GM13976 (cell line): ENCODE measurements at places on chromosomes 16 and 17.

DNA sequence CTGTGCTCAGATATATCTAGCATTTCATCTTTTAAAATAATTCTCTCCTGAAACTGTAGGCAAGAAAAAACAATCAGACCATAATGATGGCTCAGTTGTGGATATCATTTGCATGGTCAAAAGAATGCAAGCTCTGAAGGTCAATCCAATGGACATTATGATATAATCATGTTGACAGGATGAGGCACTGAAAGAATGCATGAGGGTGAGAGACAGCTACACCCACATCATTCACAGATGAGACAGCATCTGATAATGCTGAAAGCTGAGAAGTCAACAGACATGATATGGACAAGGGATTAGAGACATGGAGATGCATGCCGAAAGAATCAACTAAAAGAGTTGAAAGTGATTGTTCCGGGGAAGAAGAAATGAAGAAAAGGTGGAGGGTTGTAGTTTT lies 346.4 kb upstream of the CDH5 start:
- no peak for DNase-seq

DNA sequence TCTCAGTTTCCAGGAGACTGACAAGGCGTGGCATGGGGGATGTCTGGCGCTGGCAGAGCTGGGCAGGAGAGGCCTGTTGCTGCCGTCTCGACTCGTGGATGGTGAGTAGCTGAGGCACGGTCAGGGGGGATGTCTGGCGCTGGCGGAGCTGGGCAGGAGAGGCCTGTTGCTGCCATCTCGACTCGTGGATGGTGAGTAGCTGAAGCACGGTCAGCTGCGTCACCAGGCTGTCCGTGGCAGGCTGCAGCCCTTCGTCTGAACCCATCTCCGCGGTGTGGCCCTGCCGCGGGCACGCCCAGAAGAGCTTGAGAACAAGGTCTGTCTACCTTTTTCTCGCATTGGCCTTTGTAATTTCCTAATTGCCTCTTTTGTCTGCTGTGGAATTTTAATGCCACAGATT lies 25.0 kb downstream of the ZNF750 start:
- DNase-seq = no peak

GRCh38 chr16:69105501-69106361 lies at the start of gene HAS3:
Gene HAS3 (plus strand): TSS chr16:69105653. CDS start chr16:69109396, 3,743 bp downstream.
- peak; percentile 78 for DNase-seq

GRCh38 chr17:75876938-75877751 lies 1.2 kb downstream of the TRIM47 start:
- DNase-seq = no peak

DNA sequence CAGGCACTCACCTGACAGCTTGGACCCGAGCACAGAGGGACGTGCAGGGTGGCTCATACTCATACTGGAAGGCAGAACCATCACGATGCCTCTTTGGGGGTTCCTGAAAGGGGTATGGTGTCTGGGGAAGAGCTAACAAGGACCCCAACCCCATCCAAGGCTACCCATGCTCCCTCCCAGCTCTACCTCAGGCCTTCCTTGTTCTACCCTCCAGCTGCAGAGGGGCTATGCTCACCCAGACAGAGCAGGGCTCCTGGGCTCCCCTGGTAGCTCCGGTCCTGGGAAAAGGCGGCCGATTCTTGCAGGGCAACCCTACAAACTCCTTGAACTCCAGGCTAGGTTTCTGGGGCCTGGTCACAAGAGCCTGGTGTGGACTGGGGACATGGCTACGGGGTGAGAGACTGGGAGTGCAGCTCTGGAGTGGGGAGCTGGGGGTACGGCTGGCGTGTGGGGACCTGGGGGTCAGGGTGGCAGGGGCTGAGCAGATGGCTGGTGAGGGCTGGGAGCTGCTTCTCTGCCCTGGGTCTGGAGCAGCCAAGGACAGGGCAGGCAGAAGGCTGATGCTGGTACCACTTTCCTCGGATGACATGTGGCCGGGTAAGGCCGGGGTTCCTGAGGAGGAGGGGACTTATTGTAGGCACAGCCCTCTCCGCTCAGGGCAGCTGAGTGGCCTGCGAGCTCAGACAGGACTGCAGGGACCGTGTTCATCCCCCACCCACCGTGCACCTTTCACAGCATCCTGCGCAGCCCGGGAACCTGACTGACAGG lies 2.1 kb downstream of the ACD start:
- no peak for DNase-seq

DNA sequence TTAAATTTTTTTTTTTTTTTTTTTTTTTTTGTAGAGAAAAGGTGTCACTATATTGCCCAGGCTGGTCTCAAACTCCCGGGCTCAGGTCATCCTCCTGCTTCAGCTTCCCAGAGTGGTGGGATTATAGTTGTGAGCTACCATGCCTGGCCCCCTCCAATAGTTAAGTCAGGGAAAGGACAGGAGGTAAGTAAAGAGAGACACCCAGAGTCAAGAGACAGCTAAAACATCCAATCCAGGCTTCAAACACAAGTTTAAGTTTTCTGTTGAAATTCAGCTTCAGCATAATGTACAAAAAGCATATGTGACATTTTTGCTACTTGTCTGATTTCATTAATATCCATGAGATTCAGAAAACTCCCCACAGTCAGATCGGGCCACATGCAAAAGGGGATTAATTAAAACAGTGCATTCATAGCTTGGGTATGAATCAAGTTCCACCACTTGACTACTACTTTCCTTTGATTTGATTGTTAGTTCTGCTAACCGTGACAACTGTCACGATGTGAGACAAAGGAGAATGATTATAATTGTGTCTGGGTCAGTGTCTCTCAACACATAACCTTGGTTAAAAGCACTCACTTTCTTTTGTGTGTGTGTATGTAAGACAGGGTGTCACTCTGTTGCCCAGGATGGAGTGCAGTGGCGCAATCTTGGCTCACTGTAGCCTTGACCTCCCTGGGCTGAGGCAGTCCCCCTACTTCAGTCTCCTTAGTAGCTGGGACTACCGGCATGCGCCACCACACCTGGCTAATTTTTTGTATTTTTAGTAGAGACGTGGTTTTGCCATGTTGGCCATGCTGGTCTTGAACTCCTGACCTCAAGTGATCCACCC lies 184.9 kb downstream of the PARN start:
- DNase-seq = no peak

DNA sequence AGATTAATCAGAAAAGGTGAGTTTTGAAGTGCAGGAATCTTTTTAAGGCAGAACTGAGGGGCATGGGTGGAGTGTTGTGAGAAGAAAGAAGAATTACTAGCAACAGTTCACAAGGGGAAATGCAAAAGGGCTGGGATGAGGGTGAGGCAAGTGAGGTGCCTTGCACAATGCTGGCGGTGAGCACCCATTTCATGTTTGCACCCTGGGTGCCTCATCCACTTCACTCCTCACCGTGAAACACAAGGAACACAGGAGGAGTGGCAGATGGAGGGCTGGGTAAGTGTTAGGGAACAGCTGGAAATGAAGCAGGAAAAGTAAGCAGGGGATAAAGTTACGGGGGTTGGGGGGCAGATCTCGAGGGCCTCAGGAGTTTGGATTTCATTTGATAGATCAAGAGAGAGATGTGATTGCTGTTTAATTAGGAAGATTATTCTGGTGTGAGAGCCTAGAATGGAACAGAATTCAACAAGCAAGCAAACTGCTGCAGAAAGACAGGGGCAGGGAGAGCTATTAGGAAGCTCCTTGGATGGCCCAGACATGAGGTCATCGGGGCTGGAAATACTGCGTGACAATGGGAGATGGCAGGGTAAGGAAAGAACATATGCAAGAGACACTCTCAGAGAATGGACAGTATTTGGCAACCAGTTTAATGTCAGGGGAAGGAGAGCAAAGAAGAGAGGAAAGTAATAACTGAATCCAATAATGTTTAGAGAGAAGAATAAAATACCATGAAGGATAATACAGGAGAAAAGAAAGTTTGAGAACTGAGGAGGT lies 8.3 kb upstream of the HEATR6 start:
- DNase-seq = no peak

DNA sequence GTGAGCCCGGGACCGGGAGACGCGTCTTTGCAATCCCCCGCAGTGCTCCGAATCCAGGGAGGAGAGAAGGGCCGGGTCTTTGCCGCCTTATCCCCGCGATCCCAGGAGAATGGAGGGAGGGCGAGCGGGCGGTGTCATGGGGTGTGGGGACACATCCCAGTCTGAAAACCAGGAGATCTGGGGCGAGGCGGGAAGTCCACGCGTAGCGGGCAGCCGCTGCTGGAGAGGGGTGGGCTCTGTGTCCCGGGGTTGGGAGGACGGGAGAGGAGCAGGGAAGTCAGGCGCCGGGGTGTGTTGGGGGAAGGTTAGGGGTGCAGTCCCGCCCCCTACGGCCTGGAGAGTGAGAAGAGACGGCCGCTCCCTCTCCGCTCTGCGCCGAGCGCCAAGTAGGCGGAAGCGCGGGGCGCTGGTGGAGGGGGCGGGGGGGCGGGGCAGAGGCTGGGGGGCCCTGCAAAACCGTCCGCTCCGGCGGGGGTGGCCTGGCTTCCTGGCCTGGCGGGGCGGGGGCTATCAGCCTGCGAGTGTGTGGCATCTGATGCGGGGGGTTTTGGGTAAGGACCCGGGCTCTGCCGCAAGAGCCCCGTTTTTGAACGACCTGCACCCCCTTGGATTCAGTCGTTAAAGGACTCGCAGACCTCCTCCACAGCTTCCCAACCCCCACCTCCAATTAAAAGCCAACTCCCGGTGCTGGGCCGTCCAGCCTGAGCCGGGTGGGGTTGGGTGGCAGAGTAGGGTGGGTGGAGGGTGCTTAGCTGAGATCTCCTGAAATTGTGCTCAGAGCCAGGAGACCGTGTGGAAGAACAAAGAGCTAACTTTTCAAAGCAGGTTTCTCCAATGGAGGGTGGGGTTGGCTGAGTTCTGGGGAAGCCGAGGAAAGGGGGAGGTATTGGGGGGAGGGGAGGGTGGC lies 654 bp downstream of the LASP1 start:
- DNase-seq = peak; percentile 86

- no peak for DNase-seq
These were observed 64.2 kb upstream of the CACNG3 start for GRCh38 chr16:24191876-24192402.

- DNase-seq = no peak
These were observed 164.6 kb downstream of the VPS53 start for GRCh38 chr17:550041-550398.

GRCh38 chr17:57572062-57572461 lies 173.0 kb downstream of the CCDC182 start:
- no peak for DNase-seq

- no peak for DNase-seq
These were observed 144.0 kb upstream of the CHMP6 start for GRCh38 chr17:80847496-80848230.

- DNase-seq = no peak
These were observed 116.1 kb upstream of the MYOCD start for GRCh38 chr17:12549499-12550041.

DNA sequence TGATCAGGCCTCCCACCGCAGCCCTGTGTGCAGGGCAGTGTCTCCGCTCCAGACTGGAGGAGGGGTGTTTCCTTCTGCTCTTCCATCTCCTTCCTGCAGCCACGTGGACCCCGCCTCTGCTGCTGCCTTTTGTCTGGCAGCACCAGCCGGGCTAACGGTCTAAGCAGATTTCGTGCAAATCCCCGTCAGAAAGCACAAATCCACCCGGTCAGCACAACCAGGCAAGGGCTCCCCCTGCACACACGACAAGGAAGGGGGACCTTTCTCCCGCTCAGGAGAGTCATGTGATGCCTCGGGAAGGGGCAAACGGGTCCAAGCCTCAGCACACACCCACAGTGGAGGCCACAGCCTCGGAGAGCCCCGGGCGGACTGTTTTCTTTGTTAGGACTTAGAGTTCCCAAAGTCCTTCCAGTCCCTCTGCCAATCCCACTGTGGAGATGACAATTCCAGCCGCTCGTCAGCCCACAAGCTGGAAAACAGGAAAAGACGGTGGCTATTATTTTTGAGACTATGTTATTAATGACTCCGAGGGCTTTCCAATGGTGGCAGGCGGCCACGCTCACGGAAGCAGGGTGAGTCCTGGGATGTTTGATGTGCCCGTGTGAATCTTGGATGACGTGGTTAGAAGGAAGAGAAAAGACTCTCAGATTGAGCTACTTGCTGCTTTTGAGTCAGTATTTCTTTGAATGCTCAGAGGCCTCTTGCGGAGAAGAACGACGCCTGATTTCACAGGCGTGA lies 22.5 kb upstream of the MEAK7 start:
- DNase-seq = no peak

- no peak for DNase-seq
These were observed 83.9 kb downstream of the RMI2 start for GRCh38 chr16:11429123-11429522.

- no peak for DNase-seq
These were observed 20.4 kb downstream of the CA4 start for GRCh38 chr17:60169921-60170817.

GRCh38 chr17:82531431-82531881 lies 11.9 kb downstream of the FOXK2 start:
- DNase-seq = no peak

- DNase-seq = no peak
These were observed 138.5 kb downstream of the DNAH9 start for GRCh38 chr17:11736613-11737312.

DNA sequence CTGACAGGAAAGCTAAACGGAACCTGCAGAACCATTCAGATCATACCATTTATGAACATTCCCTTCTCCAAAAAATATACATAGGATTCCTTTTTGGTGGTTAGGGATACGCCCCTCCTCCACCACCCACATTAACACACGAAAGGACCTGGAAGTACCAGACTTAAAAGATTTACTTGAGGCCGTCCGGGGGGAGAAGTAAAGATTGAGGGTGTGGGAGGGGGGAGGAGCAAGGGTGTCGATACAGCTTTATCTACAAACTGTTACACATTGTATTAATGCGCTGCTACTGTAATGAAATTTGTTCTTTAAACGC lies 537 bp downstream of the PALB2 start:
- DNase-seq = no peak

DNA sequence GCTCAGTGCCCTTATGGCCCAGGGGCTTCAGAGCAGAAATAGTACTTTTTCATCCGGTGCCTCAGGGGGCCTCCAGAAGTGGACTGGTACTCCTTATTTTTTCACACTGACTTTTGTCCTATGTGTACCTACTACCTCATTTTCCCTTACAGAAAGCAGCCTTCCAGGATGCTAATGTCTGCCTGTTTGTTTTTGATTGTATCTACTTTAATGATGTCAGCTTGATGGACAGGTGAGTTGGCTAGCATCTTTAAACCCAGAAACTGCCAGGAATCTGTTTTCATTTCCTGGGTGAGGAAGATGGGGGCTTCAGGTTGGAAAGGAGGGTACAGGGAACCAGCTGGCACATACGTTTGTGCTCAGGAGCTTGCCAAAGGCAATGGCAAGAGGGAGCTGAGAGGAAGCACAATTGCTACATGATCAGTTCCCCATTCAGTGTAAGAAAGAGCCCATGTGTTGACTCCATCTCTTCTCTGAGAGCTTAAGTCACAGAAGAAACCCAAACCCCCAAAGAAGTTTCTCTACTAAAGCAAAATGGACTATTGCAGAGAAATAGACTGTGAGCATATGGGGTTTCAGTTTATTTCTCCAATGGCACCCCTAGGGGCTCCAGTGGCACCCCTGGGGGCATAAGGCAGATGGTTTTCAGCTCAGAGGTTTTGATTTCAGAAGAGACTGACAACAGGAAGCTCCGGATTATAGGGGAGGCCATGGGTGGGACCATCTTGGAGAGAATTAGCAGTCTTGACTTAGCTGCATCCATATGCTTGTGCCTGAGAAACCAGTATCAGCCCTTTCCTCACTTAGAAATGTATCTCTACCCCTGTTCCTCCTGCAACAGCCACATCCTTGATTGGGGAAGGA lies 16.3 kb downstream of the LIG3 start:
- no peak for DNase-seq
